ENCODE measurements at places on chromosomes 7 and 10. TPM values are rescaled to one million over a fixed set of nuclear protein-coding genes. Genes with fewer than 3 reads are reported as not detected.

Gene VIPR2
- not detected for polyA plus RNA-seq

Gene PILRB
- polyA plus RNA-seq = 14.3 TPM

Gene SEMA3D
- not detected for polyA plus RNA-seq

Gene UNCX
- polyA plus RNA-seq = not detected

Gene ANKRD61
- 0.24 TPM for polyA plus RNA-seq

Gene HTR5A
- not detected for polyA plus RNA-seq

Gene BTBD16
- polyA plus RNA-seq = not detected

Gene HK1
- 88.6 TPM for polyA plus RNA-seq

Gene ADAM22
- polyA plus RNA-seq = 0.23 TPM

Gene NACAD
- polyA plus RNA-seq = not detected
